ENCODE measurements at places on chromosomes 11 and 22. TPM values are rescaled to one million over a fixed set of nuclear protein-coding genes. Genes with fewer than 3 reads are reported as not detected.

CLDN5 gene
- 0.33 TPM for total RNA-seq

MS4A3 gene
- total RNA-seq, result not detected

SEPTIN3 gene
- total RNA-seq, result 0.33 TPM

CHRNA10 gene
- total RNA-seq, result 0.50 TPM

CASP1 gene
- 82.2 TPM for total RNA-seq

VSIG2 gene
- total RNA-seq, result not detected

SCGB1D2 gene
- not detected for total RNA-seq
